Progenitor cell of endocrine pancreas (in vitro differentiated cells): ENCODE measurements at places on chromosomes 2 and 18.

GRCh38 chr2:183371545-183371944 is 247.3 kb downstream of the NUP35 start:
- DNase-seq, result no peak

DNA sequence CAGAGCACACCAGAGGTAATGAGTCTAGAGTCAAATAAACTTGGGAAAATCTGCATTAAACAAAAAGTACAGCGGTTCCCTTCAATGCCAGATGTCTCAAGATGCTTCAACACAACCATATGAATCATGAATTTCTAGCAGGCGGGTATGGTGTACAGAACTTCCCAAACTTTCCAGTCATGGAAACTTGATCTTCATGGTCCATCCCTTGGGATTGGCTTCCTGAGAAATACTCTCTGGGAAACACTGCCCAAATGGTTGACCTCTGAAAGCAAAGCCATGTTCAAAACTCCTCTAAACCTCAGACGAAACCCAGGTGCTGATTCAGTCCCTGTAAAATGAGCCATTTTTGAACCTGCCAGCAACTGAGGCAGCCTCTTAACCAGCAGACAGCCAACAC is 16.4 kb upstream of the TMEM247 start:
- no peak for DNase-seq

GRCh38 chr2:130373808-130374365 is 18.0 kb downstream of the PTPN18 start:
- no peak for DNase-seq

DNA sequence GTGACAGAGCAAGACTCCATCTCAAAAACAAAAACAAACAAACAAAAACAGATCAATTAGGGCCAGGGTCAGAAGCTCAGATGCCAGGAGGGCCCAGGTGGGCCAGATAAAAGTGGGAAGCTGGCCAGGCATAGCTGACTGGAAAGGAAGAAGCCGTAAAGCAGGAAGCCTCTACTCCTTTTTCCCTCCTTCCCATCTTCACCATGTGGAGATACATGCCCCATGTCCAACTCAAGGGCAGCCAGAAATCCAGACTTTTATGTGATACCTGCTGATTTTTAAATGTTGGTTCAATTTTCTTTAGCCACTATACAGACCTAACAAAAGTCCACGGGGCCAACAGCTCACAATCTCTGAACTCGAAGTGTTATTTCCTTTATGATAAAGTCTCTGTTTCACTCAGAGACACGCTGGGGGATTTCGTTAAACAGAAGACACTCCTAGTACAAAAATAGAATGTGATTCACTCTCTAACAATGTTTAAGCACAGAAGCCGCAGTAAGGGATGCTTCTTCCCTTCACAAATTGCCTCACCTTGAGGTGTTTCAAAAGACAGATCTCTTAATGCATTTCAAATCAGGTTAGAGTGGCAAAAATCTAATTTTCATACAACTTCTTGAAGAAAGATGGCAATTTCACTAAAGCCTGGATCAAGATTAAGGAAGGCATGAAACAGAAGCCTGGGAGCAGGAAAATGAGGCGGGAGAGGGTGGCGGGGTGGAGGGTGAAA is 14.0 kb downstream of the TMEM247 start:
- no peak for DNase-seq

GRCh38 chr2:218785103-218785502 is 3.2 kb downstream of the CYP27A1 start:
- no peak for DNase-seq

DNA sequence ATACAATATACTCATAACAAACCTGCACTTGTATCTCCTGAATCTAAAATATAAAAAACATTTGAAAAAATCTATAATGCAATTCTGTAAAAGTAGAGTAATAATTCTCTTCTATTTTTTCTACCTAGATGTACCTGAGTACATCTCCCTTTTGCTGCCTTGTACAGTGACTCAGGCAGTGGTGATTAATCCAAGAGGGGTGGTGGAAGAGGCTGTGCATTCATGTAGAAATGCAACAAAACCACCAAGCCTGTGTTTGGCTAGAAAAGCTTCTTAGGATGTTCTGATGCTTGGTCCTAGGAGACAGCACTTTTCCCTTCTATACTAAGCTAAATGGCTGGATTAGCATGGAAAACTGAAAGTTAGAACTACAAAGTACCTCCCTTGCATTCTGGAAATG is 245.8 kb downstream of the DPP10 start:
- no peak for DNase-seq

GRCh38 chr2:174177316-174177890 is 70.9 kb downstream of the OLA1 start:
- DNase-seq, result no peak

DNA sequence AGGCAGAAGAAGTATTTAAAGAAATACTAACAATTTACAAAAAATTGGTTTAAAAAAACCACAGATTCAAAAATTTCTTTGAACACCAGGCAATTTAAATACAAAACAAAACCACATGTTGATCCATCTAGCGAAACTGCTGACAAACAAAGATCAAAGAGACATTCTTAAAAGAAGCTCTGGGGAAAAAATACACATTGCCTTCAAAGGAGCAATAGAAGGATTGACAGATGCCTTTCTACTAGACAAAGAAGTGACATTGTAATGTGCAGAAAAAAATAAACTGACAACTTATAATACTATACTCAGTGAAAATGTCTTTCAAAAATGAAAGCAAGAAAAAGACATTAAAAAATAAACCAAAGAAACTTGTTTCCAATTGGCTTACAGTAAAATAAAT is 12.6 kb upstream of the EIF2AK3 start:
- no peak for DNase-seq

DNA sequence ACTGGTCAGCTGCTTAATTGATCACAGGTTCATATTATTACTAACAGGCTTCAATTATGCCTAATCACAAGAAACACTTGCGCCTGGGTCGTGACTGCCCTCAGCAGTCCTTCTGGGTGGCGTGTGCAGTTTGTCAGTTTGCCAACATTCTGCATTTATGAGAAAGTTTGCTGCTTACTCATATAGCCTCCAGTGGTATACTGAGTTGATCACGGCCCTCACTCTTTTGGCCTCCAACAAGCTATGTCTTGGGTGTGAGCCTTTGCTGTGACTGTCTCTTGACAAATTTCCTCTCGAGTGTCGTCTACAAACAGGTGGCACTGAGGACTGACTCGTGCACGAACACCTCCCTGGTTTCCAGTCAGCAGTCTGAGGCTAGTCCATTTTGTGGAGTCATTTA is 27.3 kb downstream of the DCDC2C start:
- no peak for DNase-seq

DNA sequence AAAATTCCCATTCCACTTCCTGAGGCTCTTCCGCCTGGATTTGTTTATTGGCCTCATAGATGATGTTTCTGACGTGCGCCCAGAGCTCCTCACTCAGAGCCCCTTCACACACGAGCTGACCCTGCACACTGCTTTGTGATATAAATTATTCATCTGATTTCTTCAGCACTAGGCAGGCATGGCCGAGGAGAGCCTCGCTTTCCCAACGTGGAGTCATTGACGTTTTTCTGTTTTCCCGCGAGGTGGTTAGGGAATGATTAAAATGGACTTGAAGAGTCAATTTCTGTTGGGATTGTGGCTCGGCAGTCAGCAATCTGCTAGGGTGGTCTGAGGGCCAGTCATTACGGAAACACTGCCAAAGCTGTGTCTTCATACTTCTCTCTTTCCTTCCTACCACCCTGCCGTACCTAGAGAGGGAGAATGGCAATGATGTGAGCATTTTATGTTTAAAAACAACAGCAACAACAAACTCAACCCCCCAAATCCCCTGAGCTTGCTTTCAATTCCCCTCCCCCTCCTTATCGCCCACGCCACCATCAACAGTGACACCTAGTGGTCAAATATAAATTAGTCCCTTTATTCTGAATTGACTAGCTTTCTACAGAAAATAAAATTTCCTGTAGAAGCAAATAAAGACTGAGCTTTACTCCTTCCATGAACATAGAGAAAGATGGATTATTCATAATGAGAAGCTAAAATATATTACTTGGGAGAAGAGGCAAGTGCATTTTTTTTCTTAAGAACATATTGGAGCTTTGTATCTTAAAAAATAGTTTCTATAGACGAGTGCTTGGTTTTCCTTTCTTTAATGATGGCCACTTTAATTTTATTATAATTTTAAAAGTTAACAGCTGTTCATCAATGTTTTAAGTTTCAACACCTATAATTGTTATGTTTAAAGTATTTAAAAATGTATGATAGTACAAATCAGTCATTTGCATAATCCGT is 285.1 kb downstream of the MTX2 start:
- DNase-seq, result no peak

GRCh38 chr2:192377173-192377572 is 182.4 kb upstream of the TMEFF2 start:
- no peak for DNase-seq

DNA sequence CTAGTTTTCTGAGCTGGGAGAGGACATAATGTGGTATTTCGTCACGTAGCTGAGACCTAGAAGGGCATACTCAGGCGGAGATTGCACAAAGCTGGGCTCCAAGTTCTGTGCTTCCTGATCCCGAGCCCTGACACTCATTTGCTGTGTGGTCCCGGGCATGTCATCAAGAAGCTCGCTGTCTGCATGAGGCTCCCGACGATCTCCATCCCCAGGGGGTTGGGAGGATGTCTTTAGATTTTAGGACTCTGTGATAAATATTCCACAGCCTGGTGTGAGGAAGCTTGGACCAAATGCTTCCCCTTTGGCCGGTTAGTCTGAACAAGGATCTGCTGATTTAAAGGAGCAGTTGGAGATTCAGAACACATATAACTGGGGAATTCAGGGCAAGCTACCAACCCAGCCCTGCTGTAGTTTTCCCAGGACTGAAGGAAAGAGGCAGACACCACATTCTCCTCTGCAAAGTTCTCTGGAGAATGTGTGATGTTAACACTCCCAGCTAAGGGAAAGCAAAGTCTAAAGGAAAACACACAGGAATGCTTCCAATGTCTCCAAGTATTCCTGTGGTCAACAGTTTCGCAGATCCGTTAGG is 2.3 kb downstream of the KCNE4 start:
- DNase-seq, result no peak

GRCh38 chr2:129812071-129812470 is 167.4 kb upstream of the RAB6C start:
- no peak for DNase-seq

GRCh38 chr2:121910139-121910538 is 154.7 kb downstream of the TSN start:
- DNase-seq, result no peak

GRCh38 chr18:10659594-10659993 is 133.8 kb downstream of the NAPG start:
- no peak for DNase-seq

GRCh38 chr2:43276266-43276941 is 50.0 kb upstream of the ZFP36L2 start:
- DNase-seq, result no peak

DNA sequence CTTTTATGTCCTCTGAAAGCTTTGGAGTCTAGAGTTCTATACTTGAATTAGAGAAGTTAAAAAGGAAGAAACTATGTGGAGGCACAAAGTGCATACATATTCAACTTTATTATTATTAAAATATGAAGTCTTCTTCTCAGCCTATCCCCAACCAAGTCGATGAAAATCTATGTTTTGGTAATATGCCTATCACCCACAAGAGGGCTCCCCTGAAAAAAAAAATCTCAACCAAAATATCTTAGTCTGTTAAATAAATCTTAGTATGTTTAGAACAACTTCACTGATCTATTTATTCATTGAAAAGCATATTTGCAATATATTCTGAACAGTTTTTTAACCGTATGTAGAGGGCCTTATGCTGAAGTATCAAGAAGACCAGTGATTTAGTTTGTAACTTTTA is 804.5 kb downstream of the TDRD15 start:
- DNase-seq, result no peak

DNA sequence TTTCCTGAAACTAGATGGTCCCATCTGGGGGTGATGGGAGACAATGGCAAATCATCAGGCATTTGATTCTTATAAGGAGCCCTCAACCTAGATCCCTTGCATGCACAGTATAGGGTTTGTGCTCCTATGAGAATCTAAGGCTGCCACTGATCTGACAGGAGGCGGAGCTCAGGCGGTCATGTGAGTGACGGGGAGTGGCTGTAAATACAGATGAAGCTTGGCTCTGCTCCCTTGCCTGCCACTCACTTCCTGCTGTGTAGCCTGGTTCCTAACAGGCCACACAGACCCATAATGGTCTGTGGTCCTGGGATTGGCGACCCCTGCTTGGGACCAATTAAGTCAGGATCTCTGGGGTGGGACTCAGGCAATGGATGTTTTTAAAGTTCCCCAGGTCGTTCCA is 293.4 kb downstream of the ZNF521 start:
- no peak for DNase-seq

DNA sequence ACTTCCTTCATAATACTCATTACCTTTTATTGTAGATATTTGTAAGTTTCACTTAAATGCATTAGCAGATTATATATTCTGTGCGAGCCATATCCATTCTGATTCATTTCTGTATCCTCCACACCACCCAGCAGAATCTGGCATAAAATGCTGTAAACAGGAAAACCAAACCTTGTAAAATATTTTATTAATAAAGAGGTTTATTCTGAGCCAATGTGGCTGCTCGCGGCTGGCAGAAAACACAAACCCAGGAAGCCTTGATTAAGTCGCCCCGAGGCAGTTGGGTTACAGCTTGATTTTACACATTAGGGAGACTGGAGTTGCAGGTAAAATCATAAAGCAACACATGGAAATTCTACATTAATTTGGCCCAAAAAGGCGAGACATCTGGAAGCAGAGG is 40.5 kb downstream of the GNAL start:
- no peak for DNase-seq

DNA sequence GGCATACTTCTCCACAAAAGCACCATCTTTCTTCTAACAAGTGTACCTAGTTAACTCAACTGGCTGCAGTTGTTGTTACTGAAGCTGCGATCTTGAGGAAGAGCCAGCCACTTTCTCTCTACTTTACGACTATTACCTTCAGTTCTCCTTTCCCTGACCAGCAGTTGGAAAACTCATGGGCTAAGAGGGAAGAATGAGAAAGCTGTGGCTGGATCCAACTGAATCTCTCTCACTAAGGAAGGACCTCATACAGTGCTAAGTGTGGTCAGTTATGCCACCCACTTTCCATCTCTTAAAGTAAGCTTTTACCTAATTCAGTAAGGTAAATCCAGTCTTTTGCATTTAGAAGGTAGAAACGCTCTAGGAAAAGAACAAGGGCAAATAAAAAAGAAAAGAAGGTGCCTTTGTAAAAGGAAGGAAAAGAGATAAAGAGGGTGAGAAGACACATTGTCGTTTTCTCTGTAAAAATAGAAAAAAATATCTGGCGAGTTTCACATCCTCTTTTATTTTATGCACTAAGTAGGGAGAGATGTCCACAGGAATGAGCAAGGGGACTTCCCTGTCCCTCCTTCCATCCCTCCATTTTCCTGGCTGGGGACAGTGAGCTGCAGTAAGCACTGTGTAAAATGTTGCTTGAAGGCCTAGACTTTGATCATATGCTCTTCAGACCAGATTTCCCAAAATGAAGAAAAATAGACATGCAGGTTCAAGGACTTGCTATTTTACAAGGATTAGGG is 73.4 kb downstream of the PLEKHM3 start:
- no peak for DNase-seq

- no peak for DNase-seq
Observed at GRCh38 chr2:241157841-241158545, 7.7 kb downstream of the PPP1R7 start.
